ENCODE measurements at places on chromosomes 3 and 15. TPM values are rescaled to one million over a fixed set of nuclear protein-coding genes. Genes with fewer than 3 reads are reported as not detected.

GRCh38 chr3:147141516-147142288, 264.6 kb downstream of the ZIC4 start:
- DNase-seq, result no peak

SLC12A8 gene
- 1.6 TPM for total RNA-seq

GRCh38 chr15:88394553-88395145, 72.5 kb downstream of the MRPL46 start:
- no peak for DNase-seq

GRCh38 chr3:185760088-185760487, 64.8 kb downstream of the IGF2BP2 start:
- DNase-seq, result no peak

C2CD4B gene
- total RNA-seq, result 0.43 TPM

ACKR2 gene
- 1.4 TPM for total RNA-seq

GRCh38 chr15:38854506-38854905, 289.9 kb upstream of the RASGRP1 start:
- DNase-seq, result no peak

- DNase-seq, result peak; percentile 74
Measured at GRCh38 chr3:50652709-50653108, 22.0 kb upstream of the DOCK3 start.

NAALADL2 gene
- not detected for total RNA-seq

GRCh38 chr3:79383402-79384012, 384.3 kb downstream of the ROBO1 start:
- no peak for DNase-seq

DNA sequence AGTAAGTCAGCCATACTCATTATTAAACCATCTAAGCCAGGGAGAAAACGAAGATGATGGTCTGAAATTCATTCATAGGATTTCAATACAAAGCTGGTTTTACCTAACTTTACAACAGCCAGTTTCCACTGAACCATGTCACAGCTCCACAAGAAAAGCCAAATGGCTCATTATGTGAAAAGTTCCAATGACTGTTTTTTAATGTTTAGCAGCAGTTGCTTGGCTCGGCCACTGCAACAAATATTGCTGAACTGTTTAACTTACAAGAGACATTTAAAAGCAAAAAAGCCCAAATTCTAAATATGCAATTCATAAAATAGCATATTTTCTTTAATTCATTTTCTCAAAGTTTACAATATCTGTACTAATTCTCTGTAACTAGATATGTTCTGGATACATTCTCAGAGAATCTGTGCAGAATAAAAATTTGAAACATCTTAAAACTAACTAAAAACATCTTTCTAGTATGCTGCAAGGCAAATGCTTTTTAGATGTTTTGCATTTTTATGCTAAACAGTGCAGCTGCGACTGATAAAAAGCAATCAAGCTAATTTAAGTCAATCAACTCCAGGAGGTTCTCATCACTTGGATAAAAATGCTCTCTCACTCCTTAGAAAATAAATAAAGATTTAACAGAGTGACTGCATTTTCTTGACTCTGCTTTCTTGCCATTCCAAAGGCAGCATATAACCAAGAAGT, 356.5 kb downstream of the ERC2 start:
- no peak for DNase-seq

LIPH gene
- not detected for total RNA-seq
